ENCODE measurements at places on chromosomes 1 and 21.

GRCh38 chr1:119068427-119068826, 72.0 kb downstream of the WARS2 start:
- DNase-seq, result no peak

- DNase-seq, result no peak
These were observed 860.0 kb downstream of the LTN1 start for GRCh38 chr21:28132713-28133112.

- DNase-seq, result no peak
These were observed 333.6 kb upstream of the RUNX1 start for GRCh38 chr21:35382696-35383095.

- DNase-seq, result no peak
These were observed 343.4 kb downstream of the PLPP3 start for GRCh38 chr1:56235909-56236510.

- no peak for DNase-seq
These were observed 911 bp downstream of the GNB1 start for GRCh38 chr1:1889847-1890505.

DNA sequence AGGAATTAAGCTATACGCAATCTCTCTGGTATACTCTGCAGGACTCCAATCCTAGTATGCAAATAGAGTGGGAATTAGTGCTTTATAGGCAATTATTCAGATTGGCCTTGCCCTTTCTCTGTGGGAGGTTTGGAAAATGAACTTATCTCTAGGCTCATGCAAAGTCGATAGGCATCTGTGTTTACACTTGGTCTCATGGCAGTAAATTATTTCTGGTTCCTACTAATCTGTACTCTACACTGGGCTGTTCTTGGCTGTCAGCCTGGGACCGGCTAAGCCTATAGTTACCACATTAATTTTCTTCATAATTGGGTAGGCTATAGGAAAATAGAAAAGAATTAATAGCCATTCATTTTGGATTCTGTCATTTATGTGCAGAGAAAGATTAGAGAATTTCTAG, 544.6 kb downstream of the AMY1C start:
- no peak for DNase-seq

GRCh38 chr1:52057255-52057654, 1.2 kb downstream of the BTF3L4 start:
- DNase-seq, result no peak

DNA sequence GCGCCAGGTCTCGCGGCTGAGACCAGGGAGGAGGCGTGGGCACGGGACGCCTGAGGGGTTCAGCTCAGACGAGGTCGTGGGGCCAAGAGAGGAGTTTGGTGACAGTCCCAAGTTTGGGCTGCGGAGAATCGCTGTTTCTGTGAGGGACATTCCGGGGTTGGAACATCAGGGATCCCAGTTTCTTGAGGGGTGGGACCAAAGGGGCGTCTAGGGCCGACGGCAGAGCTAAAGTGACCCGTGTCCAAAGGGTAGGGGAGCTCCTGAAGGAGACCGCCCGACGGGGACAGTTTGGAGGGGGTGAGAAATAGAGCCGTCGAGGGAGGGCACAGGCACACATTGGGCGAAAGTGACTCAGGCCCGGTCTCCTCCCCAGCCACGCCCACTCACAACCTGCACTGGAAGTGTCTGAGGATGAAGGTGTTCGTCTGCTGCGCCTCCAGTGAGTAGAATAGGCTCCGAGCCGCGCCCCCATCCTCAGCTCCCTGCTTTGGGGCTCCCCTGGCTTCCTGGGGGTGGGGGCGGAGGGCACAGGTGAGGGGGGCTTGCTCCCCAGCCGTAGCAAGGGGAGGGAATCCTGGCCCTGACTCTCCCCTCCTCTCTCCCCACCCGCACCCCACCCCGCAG, 7.0 kb downstream of the EFNA3 start:
- no peak for DNase-seq

Data from Ammon's horn (tissue), 1 donor.